ENCODE measurements at places on chromosomes 1 and 21. TPM values are rescaled to one million over a fixed set of nuclear protein-coding genes. Genes with fewer than 3 reads are reported as not detected.

GRCh38 chr1:180765151-180765550 lies 133.3 kb downstream of the XPR1 start:
- DNase-seq = no peak

DNA sequence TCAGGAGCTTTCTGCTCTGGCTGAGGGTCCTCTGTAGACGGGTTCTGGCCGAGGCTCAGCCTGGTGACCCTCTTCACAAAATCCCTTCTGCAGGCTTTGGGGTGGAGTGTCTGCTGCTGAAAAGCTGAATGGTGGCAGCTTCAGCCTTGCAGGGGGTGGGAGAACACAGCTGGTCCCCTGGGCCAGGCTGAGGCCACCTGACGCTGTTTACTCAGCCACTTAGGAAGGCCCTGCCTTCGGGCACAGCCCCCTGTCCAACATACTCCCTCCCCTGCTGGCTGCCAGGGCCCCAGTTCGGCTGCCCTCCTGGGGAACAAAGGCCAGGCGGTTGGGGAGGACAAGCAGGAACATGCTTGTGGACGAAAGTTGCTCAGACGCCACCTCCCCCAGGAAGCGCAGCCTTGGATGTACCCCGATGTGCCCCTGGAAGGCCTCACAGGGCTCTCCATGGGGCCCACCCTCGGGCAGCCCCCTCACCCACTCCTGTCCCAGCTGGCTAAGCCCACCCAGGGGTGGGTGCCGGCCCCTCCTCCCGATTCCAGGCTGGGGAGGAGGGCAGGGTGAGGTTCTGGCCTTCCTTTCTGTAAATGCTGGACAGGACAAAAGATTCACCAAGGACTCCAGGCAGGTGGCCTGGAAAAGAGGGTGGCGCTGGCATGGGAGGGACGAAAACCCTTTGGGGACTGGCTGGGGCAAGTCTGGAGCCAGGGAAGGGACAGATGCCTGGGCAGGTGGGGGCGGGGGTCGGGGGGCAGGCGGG lies at the start of gene ANKRD65:
TSS of gene ANKRD65 (minus strand) at position 130 of the 760 bp plus-strand sequence. CDS start 271 bp downstream, outside the sequence.
- DNase-seq = no peak

Gene NASP
- 88.1 TPM for total RNA-seq

DNA sequence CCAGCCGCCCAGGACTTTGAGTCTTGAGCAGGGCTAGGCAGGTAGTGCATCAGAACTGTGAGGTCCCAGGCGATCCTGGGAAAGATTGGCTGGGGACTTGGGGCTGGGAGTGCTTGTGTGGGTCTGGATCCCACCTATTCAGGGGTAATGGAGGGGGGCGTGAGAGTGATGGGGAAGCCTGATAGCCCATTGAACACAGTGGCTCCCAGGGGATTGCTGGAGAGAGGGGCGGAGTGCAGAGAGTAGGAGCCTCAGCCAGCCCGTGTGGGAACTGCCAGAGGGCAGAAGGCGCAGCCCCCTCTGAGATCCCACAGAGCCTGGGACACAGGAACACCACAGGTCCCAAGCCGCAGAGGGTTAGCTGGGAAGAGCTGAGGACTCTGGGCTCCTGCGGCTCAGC lies 19.3 kb upstream of the PDZK1IP1 start:
- DNase-seq = no peak

Gene LYPLAL1
- 85.1 TPM for total RNA-seq

Gene TFB2M
- 20.5 TPM for total RNA-seq

DNA sequence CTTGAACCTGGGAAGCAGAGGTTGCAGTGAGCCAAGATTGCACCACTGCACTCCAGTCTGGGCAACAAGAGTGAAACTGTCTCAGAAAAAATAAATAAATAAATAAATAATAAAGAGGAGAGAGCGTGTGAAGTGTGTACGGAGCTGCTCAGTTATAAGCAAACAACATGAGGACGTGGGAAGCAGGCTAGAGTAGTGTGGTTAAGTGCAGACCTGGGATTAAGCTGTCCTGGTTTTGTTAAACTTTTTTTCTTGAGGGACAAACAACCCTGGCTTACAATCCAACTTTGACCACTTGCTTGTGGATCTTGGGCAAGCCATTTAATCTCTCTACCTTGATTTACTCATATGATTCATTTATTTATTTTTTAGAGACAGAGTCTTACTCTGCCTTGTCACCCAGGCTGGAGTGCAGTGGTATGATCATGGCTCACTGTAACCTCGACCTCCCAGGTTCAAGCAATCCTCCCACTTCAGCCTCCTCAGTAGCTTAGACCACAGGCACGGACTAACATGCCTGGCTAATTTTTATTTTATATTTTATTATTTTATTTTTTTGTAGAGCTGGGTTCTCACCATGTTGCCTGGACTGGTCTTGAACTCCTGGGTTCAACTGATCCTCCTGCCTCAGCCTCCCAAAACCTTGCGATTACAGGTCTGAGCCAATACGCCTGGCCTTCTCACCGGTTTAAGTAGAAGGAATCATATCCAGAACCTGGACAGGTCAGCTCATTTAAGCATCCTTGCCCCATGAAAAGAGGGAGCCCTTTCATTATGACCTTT lies 52.7 kb downstream of the RPS6KA1 start:
- DNase-seq = no peak

Gene UBE2U
- not detected for total RNA-seq

DNA sequence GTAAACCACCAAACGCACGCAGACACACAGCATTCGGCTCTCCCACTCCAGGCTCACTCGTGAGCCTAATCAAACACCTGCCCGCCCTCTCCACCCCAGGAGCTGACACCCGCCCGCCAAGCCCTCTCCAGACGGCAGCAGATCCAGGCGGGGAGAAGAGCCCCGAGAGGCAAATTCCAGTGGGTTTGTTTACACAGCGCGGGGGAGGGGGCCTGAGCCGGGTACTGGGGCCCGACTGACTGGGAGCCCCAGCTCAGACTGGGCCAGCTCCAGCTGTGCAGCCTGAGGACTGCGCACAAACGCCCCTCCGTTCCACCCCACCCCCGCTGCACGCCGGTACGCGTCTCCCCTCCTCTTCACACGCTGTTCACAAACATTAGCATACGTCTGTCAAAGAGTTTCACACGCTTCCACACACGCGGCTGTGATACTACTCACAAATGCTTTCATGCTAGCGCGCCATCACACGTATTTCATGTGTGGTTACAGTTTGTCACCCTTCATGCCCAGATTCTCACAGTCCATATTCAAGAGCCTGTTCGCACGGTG lies 1.0 kb upstream of the EFNA1 start:
- peak; percentile 55 for DNase-seq

- DNase-seq = no peak
Measured at GRCh38 chr1:87842156-87842555, 513.5 kb downstream of the LMO4 start.

GRCh38 chr1:92747735-92748134 lies 37.2 kb downstream of the EVI5 start:
- DNase-seq = no peak

Gene MAST2
- 49.5 TPM for total RNA-seq

Gene MUTYH
- 40.8 TPM for total RNA-seq

DNA sequence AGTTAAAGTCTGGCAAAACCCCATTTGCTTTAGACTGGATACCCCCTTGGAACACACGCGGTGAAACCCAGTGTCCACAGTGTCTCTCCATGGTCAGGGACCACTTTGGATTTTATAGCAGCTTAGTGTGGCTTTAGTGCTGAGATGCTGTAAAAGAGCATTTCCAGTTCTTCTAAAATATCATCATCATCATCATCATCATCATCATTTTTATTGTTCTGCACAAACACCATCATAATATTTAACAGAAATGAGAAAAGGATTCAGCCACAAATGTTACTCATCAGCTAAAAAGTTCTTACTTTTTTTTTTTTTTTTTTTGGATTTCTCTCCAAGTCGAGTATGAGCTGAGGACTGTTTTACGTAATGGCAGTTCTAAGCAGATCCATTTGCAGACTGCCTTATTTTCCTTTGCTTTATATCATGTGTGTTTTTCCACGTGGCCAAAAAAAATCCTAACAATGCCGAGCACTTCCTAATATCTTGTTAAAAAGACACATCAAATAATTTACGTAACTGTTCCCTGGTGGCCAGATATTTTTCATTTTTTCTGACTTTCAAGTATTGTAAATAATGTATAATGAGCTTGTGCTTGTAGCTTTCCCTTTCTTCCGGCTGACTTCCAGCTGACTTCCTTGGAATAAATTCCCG lies 62.8 kb downstream of the EVA1C start:
- no peak for DNase-seq

DNA sequence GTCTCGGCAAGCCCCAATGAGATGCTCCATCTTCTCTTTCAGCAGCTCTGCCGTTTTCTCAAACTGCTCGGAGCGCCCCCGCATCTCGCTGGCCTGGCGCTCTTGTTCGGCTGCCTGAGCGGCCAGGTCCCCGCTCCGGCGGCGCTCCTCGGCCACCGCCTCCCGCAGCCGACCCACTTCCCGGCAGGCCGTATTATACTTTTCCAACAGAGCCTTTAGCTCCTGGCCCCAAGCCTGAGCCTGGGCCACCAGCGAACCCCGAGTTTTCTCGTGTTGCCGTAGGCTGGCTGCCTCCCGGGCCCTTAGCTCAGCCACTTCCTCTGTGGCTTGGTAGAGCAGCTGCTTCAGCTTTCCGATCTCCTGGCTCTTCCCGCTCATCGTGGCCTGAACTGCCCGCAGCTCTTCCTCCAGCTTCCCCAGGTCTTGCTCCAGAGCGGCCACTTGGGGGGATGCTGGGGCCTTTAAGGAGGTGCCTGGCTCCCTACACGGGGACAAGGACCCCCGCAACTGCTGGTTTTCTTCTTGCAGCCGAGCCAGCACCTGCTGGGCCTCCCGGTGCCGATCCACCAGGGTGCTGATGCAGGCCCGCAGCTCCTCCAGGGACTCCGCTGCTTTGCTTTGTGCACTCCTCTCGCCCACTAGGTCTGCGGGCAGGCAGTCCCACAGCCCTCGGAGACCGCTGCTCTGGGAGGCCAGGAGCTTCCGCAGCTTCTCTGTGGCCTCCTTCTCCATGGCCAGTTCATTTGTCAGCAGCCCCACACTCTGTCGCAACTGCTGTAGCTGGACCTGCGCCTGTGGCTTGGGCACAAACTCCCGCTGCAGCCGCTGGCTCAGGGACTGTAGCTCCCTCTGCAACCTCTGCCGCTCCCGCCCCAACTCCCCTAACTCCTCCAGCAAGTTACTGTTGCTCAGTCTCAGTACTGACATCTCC lies 13.4 kb upstream of the PIAS3 start:
- no peak for DNase-seq

Gene OR2L3
- total RNA-seq = not detected

GRCh38 chr1:52386458-52386857 lies 17.8 kb downstream of the ORC1 start:
- no peak for DNase-seq

Gene KPRP
- total RNA-seq = not detected

- DNase-seq = no peak
Measured at GRCh38 chr1:29760067-29760564, 523.8 kb downstream of the PTPRU start.

Gene B3GALT5
- total RNA-seq = not detected

Gene PATJ
- total RNA-seq = not detected

DNA sequence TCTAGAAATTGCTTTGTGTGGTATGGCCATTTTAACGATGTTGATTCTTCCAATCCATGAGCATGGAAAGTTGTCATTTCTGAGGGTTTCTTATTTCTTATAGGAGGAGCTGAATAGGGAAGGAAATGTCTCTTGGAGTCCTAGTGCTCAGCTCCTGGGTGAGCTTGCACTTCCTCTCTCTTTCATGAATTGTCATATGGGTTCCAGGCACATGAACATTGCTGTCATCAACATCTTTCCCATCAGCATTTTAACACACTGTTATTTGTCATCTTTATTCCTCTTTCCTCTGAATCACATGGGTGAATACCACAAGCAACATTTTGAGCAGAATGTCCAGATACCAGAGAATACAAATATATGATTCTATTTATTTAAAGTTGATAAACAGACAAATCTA lies 23.4 kb downstream of the SLAMF6 start:
- DNase-seq = no peak

DNA sequence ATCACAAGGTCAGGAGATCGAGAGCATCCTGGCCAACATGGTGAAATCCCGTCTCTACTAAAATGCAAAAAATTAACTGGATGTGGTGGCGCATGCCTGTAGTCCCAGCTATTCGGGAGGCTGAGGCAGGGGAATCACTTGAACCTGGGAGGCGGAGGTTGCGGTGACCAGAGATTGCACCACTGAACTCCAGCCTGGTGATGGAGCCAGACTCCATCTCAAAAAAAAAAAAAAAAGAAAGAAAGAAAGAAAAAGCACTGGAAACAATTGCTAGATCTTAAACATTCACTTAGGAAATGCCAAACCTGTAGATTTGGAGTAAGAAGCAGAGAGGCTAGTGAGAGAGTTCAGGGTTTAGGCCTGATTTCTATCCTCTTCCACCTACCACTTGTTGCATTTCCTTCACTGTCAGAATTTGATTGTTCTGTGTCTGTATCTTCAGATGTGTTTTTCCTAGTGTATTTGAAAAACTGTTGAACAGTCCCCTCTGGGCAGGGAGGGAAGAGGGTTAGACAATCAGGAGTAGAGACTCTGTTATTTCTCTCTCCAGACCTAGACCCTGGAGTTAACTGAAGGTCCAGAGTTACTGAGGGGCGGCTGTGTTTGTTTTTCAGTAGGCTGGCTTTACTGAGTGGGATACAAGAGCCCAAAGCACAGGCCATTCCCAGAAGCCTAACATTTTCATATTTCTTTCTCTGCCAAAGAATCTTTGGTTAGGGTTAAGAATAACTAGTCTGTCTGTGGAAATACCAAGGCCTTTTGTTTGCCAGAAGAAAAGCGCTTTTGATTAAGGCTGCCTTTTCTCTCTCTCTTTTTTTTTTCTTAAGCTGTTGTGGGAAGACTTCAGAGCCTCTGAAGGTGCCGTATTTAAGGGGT lies 31.1 kb upstream of the MACF1 start:
- DNase-seq = no peak

Gene CRP
- not detected for total RNA-seq

DNA sequence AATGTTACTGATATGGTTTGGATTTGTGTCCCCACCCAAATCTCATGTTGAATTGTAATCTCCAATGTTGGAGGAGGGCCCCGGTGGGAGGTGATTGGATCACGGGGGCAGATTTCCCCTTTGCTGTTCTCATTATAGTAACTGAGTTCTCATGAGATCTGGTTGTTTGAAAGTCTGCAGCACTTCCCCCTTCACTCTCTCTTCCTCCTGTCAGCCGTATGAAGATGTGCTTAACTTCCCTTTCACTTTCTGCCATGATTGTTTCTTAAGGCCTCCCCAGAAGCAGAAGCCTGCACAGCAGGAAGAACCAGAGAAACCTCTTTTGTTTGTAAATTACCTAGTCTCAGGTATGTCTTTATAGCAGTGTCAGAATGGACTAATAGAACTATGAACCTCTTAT lies 28.4 kb downstream of the TRIM33 start:
- DNase-seq = peak; percentile 75

DNA sequence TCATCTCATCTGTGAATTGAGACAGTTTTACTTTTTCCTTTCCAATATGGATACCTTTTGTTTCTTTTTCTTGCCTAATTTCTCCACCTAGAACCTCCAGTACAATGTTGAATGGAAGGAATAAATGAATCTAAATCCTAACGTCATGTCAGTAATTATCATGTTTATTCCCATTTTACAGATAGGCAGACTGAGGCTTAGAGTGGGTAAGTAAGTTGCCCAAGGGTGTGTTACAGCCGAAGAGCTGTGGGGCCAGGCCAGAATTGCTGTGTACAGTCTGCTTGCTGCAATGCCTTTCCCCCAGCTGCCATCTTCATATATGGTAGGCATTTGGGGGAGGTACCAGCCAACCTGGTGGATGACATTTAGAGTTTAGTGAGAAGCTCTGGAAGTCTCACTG lies 162.7 kb downstream of the CAMTA1 start:
- DNase-seq = no peak

Gene MFN2
- 34.1 TPM for total RNA-seq

Measured in Karpas-422 (cell line).